Activated B cell treated with CpG ODN at 0.5 μM for 24 hours (primary cell): ENCODE measurements at places on chromosomes 3 and 15.

- DNase-seq: no peak
These were observed 57.6 kb upstream of the BCL6 start for GRCh38 chr3:187802928-187803259.

- no peak for DNase-seq
These were observed 31.0 kb upstream of the CAV3 start for GRCh38 chr3:8702560-8702959.

- DNase-seq: no peak
These were observed 25.4 kb upstream of the PSMD6 start for GRCh38 chr3:64048631-64049061.

GRCh38 chr3:72560846-72561675 lies 287.2 kb downstream of the SHQ1 start:
- no peak for DNase-seq

GRCh38 chr3:76733073-76733759 lies 306.7 kb upstream of the ROBO2 start:
- DNase-seq: no peak

DNA sequence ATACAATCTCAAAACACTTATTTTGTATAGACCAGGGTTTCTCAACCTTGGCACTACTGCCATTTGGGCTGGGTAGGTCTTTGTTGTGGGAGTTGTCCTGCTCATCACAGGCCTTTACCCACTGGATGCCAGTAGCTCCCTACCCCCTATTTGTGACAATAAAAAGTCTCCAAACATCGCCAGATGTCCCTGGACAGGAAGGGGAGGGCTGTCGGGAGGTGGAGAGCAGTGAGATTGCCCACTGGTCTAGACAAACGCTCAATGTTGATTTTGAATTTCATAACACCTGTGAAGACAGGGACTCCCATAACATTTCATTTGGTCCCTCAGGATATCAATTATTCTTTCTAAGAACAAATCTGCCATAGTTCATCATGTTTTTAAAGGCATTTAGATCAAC lies 151.7 kb upstream of the PTPRG start:
- DNase-seq: no peak

- no peak for DNase-seq
These were observed 68.0 kb downstream of the LRRK1 start for GRCh38 chr15:100987143-100987542.

GRCh38 chr15:39313467-39313866 lies 267.4 kb upstream of the THBS1 start:
- no peak for DNase-seq

DNA sequence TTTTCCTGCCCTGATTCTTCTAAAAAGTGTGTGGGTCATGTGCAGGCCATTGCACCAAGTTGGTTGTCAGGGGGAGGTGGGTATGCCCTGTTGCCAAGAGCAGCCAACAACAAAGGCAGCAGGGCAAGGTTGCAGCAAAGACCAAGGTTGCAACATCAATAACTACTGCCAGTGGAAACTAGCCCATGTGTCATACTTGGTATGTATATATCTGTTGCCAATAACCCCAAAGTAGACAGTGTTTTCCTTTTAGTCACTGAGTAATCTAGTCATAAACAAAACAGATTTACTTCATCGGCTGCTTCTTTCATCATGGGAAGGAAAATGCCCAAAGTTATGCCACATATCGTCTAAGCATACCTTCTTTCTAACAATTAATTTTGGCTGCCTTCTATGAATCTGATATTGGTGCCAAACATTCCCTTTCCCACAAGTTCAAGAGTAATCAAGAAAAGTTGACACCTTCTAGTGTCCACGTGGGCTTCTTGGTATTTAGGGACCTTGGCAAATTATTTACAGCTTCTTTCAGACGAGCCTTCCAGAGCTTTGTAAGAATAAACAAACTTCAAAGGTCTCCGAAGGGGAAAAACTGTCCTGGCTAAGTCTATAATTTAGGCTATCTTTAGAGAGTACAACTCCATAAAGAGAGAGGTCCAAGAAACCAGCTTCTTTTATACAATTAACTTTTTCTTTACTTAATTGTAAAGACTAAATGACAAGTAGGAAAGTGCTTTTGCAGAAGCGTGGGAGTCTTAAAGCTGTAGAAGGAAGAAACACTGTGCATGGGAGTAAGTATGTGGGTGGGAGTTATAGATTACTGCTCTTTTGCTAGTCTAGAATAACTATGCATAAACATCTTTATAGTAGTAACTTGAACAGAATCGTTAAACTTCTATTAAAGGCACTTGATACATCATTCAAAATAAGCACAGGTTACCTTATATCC lies 10.0 kb upstream of the MBNL1 start:
- DNase-seq: no peak

GRCh38 chr3:58158442-58159153 lies 52.2 kb downstream of the DNASE1L3 start:
- DNase-seq: no peak

- no peak for DNase-seq
These were observed 94.8 kb downstream of the GBE1 start for GRCh38 chr3:81666502-81667121.

- no peak for DNase-seq
These were observed 80.6 kb downstream of the ULK4 start for GRCh38 chr3:41881233-41881821.

- DNase-seq: no peak
These were observed 192.5 kb upstream of the CGNL1 start for GRCh38 chr15:57183614-57184344.

DNA sequence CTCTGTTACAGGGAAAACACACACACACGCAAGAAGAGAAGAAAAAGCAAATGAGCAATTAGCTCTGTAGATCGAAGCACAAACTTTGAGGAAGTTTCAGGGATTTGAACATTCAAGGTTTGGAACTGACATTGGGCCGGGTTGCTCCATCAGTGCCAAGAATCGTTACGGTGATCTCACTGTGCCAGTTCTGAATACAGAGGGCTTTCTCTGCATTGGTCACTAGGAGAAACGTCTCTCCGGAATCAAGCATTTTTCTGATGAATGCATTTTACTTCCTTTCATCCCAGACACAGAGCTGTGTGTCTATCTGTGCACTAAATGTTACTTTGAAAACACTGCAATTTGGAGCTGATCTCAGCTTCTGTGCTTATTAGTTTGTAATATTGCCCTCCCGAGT lies 11.2 kb downstream of the HRH1 start:
- no peak for DNase-seq

DNA sequence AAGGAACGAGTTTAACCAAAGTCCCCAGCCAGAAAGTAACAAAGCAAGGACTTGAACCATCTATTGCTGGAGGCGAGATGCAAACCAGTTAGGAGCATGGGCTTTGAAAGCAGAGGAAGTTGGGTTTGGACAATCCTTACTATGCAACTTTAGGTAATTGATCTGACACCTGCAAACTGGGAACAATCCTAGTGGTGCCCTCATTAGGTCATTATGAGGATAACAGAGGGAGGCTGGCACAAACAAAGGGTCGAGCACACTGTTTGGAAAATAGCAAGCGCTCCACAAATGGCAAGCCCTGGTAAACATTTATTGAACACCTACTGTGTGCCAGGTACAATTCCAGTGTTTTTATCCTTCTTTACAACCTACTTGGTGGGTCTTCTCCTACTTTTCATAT lies 45.6 kb downstream of the WNT5A start:
- no peak for DNase-seq

DNA sequence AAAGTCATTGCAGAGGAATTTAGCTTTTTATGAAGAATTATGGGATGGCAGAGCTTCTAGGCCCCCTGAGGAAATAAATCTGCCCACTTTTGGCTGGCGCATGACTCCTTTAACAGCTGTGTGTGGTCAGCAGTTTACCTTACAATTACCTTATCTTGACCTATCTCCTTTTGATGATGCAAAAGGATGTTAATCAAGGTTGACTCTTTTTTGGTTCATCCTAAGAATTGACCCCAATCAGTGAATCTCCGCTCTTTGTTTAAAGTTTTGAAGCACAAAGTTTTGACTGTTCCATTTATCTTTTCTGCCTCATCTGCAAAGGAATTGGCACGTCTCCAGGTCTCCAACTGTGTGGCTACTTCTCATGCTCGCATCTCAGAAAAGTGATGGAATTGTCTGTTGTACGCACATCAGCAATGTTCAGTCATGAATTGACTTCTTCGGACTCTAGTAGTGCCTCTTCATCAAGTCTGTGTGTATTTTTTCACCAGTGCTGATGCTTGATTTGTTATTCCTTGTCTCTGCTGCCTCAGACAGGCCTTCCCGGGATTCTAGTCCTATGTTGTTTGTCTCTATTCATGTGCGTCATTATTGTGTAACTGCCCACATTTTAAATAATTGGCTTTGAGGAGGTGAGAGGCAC lies 196.2 kb upstream of the CFAP20DC start:
- no peak for DNase-seq

- DNase-seq: no peak
These were observed 606.8 kb downstream of the GBE1 start for GRCh38 chr3:81154611-81155143.

- no peak for DNase-seq
These were observed 199.1 kb downstream of the EPHA3 start for GRCh38 chr3:89306540-89306939.

DNA sequence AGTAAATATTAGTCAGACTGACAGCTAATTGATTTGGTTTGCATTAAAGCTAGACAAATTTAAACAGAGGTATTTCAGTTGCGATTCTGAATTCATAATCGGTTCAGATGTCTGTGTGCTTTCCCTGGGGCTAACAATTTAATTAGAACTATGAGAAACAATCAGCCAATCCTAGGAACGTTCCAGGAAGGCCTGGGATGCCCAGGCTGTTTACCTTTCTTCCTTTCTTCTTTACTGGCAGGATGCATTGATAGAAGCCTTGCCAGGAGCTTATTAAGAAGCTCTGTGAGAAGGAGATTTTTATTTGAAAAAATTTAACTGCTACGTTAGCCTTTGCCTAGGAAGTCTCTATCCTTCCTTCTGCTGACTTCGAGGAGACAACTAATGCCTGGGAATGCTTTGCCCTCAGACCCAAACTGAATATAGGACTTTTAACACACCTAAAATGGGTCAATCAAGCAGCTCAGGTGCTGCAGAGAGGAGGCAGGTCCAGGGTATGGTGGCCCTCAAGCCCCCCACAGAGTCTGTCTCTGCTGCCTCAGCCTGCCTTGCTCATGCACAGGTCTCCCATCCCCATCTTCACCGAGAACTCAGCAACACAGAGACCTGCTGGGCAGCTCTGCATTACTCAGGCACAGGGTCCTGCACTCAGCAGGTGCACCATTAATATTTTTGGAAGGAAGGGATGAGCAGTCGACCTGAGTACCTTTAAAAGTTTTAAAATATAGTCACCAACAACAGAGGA lies 48.5 kb downstream of the PCSK6 start:
- DNase-seq: no peak

DNA sequence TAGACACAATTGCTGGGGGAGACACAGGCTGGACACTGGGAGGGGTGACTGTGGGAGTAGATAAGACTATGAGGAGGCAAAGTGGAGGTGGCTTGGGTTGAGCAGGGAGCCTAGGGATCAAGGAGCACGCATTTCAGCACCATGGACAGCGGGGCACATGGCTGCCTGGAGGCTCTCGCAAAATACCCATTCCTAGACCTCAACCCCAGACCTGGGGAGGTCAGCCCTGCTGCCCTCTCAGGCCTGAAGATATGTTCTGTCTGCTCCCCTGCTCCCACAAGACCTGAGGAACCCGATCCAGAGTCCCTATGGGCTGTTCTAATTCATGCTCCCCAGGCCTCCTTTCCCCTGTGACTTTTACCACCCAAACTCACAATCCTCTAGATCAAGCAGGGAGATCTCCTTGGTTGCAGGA lies 16.0 kb upstream of the CPEB1 start:
- no peak for DNase-seq

DNA sequence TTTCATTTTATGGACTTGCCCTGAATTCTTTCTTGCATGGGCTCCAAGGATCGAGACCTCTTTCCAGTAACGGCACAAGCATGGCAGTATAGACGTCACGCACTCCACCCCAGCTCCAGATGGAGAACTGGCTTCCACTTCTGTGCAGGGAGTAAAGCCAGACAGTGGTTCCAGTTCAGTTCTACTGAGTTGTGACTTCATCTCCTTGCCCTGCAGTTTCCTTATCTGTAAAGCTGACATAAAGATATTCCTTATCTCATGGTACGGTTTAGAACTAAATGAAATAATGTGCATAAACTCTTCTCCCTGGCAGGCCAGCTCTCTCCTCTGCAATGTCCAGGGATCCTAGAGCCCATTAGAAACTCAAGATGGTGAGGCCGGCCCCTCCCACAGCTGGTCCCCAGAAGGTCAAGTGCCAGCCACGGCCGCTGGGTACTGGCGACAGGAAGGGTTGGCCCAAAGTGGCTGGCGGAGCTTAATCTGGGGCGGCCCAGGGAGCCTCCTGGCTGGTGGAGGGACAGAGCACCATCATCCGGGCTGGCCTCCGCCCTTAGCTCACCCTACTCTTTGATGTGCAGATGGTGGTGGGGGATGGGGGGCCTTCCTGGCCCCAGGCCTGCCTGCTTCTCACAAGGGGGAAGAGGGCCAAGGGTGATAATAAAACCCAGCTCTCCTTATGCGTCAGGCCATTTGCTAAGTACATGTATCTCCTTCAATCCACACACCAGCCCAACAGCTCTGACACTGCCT lies 7.2 kb downstream of the MESP2 start:
- no peak for DNase-seq

- no peak for DNase-seq
These were observed 175.0 kb upstream of the MCTP2 start for GRCh38 chr15:94056314-94056713.

- DNase-seq: no peak
These were observed 3.2 kb upstream of the PLXND1 start for GRCh38 chr3:129609591-129610182.

DNA sequence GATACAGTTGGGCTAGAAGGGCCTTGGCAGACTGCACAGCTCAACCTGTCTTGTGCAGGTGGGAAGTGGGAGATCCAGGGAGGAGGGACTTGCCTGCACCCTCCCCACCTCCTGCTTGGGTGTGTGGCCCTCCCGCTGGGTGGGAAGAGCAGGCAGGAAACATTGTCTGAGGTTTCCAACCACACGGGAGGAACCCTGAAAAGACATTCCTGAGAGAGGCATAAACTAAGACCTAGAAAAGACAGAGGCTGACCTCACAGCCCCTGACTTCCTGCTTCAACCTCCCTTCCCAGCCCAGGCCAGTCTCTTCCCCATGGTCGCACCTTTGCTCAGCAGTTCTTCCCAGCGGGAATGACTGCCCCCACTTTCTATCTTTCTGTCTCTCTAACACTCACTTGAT lies 46.3 kb upstream of the INSYN1 start:
- DNase-seq: no peak

GRCh38 chr3:154552338-154552737 lies 122.3 kb upstream of the GPR149 start:
- DNase-seq: no peak
